C1 segment of cervical spinal cord (tissue), 14 donors: ENCODE measurements at places on chromosomes 7 and 10.
A peak's percentile ranks its signal among the peaks of the same experiment; 100 is the strongest.

DNA sequence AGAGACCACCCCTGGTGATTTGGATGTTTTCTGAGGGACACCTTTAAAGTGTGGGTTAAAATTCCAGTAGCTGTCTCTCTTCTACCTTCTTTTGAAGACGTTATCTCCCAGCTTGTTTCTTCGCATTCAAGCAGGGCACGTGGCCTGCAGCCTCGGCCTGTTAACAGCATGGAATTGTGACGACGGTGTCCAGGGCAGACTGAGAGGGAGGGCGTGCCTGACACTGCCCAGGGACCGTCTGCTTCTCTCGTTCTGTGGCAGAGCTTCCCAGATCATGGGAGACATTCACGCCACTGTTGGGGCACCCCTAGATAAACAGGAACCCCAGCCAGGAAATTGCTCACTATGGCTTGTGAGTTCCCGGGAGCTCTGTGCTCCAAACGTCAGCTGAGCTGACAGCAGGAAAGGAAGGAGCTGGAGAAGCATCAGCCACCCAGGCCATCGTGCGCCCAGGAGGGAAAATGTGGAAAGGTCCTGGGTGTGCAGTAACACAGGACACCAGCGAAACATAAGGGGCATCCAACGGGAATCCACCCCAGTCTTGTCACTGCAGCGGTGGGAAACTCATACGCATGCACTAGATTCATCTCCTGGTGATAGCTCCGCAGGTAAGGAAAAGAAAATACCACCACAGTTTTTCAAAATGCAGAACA lies 41.1 kb upstream of the RBM33 start:
- no peak for DNase-seq

DNA sequence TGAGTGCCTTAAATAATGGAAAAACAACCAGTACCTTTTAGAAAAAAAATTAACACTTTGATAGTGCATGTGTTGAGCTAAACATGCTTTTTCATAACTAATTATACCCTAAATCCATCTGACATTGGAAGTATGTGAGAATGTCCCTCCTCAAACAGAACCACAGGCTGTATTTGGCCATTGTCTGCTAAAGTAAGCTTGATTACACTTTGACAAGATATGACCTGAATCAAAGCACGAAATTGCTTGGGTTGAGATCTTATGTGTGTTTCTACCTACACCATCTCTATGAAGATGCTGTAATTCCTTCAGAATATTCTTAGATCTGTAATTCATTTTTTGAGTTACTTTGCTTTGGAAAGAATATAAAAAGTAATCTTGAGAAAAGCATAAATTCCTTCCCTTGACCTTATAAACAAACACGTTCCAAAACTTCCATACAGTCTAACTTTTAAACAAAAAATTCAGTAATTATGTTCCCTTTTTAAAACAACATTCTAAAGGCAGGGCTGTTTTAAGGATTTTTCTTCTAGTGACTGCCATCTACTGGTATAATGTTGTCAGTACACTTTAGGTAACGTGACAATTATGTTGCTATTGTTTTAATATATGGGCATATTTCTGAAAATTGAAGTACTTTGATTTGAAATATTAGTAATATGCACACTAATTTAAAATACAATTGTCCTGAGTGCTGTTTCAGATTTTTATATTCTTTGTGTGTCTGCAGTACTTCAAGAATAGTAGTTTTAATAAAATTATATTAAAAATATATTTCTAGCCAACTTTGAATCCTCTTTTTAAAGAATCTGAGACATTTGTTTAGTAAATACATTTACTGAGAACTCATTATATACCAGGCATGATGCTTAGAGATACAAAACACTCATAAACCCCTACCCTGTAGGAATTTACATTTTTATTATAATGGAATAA lies 20.9 kb downstream of the CD36 start:
- DNase-seq: no peak

GRCh38 chr7:56115852-56116538 lies at the start of gene NUPR2:
TSS of gene NUPR2 (minus strand) at chr7:56116417. CDS start at chr7:56116314, 103 bp downstream.
- DNase-seq: no peak

GRCh38 chr7:77575187-77575586 lies 38.1 kb downstream of the PTPN12 start:
- no peak for DNase-seq

- DNase-seq: no peak
Measured at GRCh38 chr7:138755331-138755747, 42.5 kb upstream of the TMEM213 start.

DNA sequence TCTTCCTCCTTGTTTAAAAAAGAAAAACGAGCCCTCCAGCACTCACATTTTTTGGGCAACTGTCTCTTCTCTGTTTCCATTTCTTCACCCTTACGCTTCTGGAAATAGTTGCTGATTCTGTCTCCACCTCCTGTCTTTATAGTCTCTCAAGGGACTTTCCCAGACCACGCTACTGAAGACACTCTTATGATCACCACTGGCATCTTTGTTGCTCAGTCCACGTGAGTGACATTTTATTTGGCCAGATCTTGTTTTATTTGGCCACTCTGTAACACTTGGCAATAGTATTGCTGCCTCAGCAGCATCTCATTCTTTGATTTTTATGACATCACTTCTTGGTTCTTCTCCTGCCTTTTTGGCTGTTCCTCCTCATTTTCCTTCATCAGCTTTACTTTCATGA lies 21.6 kb upstream of the NME8 start:
- DNase-seq: no peak

GRCh38 chr7:66399566-66399965 lies 194.4 kb downstream of the TPST1 start:
- no peak for DNase-seq

GRCh38 chr10:77045085-77045484 lies 592.5 kb downstream of the KCNMA1 start:
- DNase-seq: no peak

GRCh38 chr7:82705517-82706260 lies 262.1 kb upstream of the CACNA2D1 start:
- DNase-seq: no peak

DNA sequence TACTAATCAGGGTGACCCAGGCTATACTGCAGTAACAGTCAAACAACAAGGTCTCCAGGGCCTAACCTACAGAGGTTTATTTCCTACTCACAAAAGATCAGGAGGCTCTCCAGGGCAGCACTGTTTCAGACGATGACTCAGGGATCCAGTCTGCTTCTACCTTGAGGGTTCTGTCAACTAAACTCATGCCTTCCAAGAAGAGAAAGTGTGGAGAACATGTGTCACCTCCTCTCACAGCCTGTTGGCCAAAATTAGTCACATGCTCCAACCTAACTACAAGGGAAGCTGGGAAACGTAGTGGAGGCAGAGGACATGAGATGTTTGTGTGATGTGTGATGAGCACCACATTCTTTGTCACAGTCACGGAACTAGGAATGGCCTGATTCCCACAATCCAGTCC lies 14.7 kb upstream of the INA start:
- DNase-seq: no peak

DNA sequence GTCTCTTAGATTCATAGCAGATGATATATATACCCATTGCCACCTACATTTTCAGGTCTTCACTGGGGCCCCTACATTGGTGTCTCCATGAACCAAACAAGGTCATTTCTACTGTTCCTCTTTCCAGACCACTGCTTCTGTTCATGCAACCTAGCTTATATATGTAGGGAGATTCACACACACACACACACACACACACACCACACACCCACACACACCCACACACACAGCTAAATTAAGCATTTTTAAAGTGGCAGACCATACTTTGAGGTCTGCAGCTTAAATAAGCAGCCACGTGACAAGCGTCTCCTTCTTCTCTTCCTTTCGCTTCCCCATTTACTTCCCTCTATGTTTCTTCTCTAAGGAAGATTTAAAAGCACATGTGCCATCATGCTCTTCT lies 70.0 kb upstream of the CC2D2B start:
- DNase-seq: no peak

DNA sequence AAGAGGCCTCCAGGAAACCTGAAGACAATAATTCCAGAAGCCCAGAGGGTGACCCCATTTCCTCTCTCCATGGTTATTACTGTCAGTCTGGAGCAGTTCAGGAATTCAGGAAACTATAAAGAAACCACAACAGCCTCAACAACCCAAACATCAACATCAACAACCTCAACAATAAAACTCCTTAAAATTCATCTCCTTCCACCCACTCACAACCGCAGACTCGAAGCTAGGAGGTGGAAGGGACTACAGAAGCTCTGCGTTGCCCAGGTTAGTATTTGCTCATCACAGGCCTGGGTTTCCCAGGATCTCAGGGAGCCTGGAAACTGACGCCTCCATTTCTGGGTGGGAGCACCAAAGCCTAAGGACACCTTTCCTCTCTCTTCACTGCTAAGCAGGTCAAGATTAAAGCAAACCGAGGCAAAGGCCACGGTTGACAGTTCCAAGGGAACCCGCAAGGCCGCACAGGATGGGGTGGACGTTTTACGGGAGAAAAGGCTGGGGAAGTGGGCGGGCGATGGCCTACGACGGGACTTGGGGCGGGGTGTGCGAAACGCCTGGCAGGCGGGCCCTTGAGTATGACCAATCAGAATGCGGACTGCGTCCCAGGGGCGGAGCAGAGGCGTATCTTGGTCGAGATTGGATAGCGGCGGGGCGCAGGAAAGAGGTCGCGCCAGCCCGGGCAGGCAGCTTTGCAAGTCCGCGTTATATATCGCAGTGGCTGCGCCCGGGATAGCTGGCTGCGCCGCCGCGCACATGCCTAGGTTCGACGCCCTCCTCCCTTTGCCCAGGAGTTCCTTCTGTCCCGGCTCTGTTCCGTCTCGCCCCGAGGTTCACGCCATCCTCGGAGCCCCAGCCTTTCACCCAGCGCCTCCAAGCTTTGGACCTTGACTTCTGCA lies at the start of gene ELOVL3:
Gene ELOVL3 (plus strand): TSS at position 654 of the 896 bp plus-strand sequence. CDS start 250 bp downstream, outside the sequence.
- peak; percentile 65 for DNase-seq

GRCh38 chr10:88755753-88756152 lies 4.1 kb upstream of the LIPN start:
- DNase-seq: no peak

DNA sequence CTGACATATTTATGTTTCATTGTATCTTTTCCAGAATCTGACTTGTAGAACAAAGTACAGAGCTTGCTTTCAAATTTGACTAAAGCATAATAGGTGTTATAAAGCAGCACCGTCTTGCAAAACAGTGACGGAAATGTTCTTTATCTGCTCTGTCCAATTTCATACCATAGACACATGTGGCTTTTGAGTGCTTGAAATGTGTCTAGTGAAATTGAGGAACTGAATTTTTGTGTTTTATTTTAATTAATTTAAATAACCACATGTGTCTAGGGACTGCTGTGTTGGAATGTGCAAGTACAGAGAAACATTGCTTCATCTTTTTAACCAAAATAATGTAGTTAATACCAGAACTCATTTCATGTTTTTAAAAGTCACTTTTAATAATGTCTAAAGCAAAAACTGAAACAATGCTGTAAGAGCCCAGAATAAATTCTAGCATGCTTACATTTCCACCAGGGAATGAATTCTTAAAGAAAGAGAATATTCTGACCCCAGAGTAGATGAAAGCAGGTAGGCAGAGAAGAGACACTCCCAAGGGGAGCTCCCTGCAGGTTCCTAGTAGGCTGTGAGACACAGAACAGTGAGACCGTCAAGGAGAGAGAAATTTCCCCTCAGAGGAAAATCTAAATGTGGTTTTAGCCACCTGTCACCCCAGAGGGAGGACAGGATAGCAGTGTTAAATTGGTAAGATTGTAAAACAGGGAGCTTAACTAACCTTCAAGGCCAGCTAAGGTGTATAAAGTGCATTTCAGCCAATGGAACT lies 175.3 kb upstream of the KMT2E start:
- no peak for DNase-seq

- no peak for DNase-seq
Measured at GRCh38 chr10:99681553-99681952, 22.2 kb downstream of the ENTPD7 start.

GRCh38 chr10:43160046-43160920 lies 22.0 kb downstream of the CSGALNACT2 start:
- no peak for DNase-seq

GRCh38 chr10:15321431-15322341 lies 49.4 kb downstream of the FAM171A1 start:
- no peak for DNase-seq

DNA sequence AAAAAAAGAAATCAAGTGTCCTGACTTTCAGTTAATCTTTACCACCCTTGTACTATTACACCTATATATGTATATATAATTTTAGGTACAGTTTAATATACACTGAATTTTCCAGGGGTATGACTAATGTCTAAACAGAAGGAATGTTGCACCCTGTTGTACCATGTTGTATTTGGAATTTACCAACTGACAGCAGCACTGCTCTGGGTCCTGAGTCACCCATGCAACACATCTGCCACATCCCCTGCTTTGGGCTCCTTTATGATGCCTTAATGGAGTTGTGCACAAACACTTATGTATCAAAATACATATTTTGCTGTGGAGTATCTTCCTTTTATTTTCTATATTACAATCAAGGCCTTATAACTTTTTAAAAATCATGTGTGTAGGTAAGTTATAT lies 21.2 kb downstream of the YAE1 start:
- no peak for DNase-seq

GRCh38 chr7:12402365-12402725 lies 1.3 kb downstream of the VWDE start:
- DNase-seq: no peak

DNA sequence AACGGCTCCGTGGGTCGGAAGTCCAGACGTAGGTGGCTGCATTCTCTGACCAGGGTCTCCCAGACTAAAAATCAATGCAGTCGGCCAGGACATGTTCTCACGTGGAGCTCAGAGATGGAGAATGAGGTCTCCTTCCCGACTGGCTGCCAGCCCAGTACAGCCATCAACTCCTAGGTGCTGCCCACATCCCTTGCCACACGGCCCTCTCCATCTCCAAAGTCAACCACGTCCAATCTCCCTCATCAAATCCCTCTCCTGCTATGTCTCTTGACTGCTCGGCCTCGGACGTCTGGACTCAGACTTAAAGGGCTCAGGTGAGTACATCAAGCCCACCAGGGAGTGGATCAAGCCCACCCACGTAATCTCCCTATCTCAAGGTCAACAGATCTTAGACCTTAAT lies 6.9 kb downstream of the MAD1L1 start:
- no peak for DNase-seq

DNA sequence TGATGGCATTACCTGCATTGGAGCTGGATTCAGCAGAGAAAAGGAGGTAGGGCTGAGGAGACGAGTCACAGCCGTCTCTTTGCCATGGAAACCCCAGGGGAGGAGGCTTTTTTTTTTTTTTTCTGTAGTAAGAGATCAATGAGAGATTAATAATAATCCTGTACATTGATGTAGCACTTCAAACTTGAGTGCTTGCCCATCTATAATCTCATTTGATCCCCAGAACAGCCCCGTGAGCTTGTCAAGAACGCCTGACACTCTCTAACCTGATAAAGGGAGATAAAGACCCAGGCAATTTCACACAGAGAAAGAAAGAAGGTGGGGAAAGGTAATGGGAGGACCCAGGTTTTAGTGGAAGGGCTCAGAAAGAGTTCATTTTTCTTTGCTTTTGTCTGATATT lies 195.2 kb upstream of the FOXK1 start:
- DNase-seq: no peak
